NCI-H1417 treated with DMSO at 0.1 percent for 48 hours (cell line): ENCODE measurements at places on chromosomes 2 and 18.

DNA sequence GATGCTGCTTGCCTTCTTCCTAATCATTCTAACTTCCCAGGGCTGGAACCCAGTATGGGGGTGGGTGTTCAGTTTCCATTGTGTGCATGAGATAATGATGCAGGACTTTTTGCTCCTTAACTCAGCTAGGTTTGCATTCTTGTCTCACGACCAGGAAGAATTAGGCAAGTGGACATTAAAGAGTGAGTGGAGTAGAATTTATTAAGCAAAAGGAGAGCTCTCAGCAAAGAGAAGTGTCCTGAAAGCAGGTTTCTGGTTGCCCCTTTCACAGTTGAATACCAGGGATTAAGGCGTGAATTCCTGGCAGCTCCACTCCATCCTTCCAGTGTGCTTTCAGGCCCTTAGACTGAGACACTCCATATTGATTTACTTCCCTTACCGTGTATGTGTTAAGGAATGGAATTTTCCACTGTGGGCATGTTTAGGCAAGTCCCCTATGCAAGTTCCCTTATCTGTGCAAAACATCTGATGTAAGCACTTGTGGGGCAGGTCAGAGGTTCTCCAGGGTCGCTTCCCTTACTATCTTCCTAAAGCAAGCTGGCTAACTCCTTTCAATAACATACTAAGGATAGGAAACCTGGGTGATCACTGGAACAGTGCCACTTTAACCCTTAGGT is 126.5 kb downstream of the GPR39 start:
- no peak for DNase-seq

GRCh38 chr2:230134496-230135129 is 65.9 kb upstream of the SLC16A14 start:
- no peak for DNase-seq

GRCh38 chr2:28633746-28634145 is 117.9 kb upstream of the PPP1CB start:
- DNase-seq = no peak

GRCh38 chr2:45342-46130 is 769 bp downstream of the FAM110C start:
- DNase-seq = no peak

- no peak for DNase-seq
These were observed 57.9 kb downstream of the POLR1A start for GRCh38 chr2:86047575-86048382.

- no peak for DNase-seq
These were observed 156.4 kb downstream of the AQP4 start for GRCh38 chr18:26708806-26709716.

DNA sequence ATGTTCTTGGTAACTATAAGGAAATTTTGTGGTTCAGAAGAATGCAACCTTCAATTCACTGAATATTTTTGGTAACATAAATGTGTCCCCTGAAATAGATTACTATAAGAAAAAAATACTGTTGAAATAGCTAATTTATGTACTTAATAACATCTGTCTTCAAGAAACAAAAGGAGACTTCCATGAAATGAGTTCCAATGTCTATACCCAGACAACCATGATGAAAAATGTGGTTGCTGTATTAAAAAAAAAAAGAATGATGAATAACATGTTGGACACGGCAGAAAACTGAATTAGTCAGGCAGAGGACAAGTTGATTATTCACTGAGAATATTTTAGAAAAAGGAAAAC is 98.5 kb downstream of the TACR1 start:
- DNase-seq = no peak

GRCh38 chr2:6828299-6828584 is 37.5 kb downstream of the CMPK2 start:
- DNase-seq = no peak

- DNase-seq = no peak
These were observed 42.2 kb upstream of the SMAD7 start for GRCh38 chr18:48992791-48993555.

- no peak for DNase-seq
These were observed 154.6 kb upstream of the MGAT5 start for GRCh38 chr2:134099273-134099672.

GRCh38 chr18:59041296-59041695 is 98.4 kb upstream of the SEC11C start:
- no peak for DNase-seq

GRCh38 chr2:56624181-56624580 is 440.4 kb downstream of the CCDC85A start:
- no peak for DNase-seq

GRCh38 chr18:74249181-74249968 is 42.4 kb downstream of the CYB5A start:
- DNase-seq = no peak
